ENCODE measurements at places on chromosomes 1 and 21.

DNA sequence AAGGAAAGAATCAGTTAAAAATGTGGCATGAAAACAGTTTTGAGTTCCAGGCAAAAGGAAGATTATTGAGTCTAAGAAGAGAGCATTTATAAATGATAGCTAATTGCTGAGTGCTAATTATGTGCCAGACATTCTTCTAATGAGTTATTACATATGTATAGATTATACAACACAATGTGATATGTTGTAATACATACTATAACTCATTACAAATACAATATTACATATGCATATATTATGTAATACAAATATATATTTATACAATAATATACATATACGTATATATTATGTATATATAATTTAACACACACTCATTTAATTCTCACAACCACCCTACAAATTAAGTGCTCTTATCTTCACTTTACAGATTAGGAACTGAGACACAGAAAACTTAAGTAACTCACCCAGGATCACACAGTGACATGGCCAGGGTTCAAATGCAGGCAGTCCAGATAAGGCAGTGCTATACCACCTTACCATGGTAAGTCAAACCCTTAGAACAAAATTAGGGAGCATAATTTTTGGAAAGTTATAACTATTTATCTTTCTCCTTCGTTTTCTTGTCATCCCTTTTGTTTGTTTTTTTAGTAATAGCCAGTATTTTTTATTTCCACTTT, 4.0 kb downstream of the SORT1 start:
- no peak for DNase-seq

GRCh38 chr1:75124510-75124909, 9.7 kb upstream of the LHX8 start:
- DNase-seq: no peak

DNA sequence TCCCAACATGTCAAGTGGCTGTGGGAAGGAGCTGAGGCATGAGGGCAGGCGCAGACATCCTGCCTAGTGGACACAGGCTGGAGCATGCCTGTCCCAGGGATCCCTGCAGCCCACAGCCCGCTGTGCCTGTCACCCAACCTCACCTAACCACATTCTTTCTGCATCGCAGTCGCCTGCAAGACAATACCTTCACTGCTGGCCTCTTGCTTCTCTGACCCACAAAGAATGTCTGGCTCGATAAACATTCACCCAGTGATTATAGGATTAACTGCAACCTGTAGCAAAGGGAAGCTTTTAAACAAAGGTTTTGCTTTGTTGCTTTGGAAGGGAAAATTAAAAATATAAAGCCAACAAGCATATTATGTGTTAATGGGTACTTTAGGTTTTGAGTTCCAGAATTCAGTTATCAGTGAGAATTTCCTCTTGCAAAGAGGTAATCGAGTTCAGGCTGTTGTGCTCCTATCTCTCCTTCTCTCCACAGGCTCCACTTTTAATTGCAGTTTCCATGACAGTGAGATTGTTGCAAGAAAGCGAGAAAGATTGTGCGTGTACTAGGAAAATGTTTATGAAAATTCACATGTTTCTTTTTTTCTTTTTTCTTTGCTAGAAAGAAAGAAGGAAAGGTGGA, 40.0 kb upstream of the ZNF648 start:
- DNase-seq: peak; percentile 87

DNA sequence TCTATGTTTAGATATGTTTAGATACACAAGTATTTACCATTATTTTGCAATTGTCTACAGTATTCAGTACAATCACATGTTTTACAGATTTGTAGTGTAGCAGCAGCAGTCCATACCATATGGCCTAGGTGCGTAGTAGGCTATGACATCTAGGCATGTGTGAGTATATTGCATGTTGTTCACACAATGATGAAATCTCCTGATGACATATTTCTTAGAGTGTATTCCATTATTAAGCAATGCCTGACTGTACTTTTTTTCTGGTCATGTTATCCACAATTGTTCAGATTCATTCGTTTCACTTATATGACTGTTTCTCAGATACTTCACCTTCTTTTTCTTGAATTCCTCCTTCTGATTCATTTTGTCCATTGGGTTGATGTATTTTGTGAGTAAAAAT, 9.9 kb upstream of the BACE2 start:
- DNase-seq: no peak

- DNase-seq: no peak
Measured at GRCh38 chr1:157203166-157203565, 65.0 kb upstream of the ETV3 start.

GRCh38 chr1:76998582-76999223, 131.4 kb downstream of the ST6GALNAC5 start:
- DNase-seq: no peak

- DNase-seq: no peak
Measured at GRCh38 chr21:43001316-43001715, 27.0 kb downstream of the PKNOX1 start.

DNA sequence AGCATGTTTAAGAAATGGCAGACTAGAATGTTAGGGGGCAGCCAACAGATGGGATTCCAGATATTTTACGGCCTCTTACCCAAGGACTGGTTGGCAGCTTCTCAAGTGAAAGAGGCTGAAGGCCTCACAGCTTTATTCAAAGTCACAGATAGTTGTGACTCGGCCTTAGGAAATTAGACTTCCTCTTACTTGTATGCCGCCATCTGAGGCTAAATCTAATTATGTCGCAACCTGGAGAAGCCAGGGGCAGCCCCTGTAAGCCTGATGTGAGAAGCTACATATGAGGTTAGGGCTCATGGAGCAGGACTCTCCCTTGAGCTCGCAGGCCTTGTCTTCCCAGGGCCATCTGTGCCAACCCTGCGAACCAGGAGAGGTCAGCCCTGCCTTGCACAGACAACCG, 352.5 kb downstream of the HHAT start:
- no peak for DNase-seq

- peak; percentile 41 for DNase-seq
Measured at GRCh38 chr1:37434292-37435225, 39.8 kb upstream of the ZC3H12A start.

DNA sequence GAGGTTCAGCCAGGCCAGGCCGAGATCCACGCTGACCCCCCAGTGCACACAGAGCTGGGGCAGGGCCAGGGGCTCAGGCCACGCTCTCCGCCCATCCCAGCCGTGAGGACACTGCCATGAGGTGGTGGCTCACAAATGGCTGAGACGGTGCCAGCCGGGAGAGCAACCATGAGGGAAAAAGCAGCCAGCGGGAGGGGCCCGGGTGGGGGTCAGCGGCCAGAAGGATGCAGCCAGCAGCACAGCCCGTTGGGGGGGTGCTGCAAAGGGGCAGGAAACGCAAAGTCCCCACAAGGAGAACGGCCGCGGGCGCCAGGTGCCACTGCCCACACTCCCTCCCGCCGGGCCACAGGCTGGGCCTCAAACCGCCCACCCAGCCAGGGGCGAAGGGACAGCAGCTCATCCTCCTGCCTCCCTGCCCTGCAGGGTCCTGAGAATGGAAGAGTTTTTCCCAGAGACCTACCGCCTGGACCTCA, 8.3 kb downstream of the TTLL10 start:
- DNase-seq: no peak

- no peak for DNase-seq
Measured at GRCh38 chr1:45205011-45205909, 1.1 kb downstream of the ZSWIM5 start.

DNA sequence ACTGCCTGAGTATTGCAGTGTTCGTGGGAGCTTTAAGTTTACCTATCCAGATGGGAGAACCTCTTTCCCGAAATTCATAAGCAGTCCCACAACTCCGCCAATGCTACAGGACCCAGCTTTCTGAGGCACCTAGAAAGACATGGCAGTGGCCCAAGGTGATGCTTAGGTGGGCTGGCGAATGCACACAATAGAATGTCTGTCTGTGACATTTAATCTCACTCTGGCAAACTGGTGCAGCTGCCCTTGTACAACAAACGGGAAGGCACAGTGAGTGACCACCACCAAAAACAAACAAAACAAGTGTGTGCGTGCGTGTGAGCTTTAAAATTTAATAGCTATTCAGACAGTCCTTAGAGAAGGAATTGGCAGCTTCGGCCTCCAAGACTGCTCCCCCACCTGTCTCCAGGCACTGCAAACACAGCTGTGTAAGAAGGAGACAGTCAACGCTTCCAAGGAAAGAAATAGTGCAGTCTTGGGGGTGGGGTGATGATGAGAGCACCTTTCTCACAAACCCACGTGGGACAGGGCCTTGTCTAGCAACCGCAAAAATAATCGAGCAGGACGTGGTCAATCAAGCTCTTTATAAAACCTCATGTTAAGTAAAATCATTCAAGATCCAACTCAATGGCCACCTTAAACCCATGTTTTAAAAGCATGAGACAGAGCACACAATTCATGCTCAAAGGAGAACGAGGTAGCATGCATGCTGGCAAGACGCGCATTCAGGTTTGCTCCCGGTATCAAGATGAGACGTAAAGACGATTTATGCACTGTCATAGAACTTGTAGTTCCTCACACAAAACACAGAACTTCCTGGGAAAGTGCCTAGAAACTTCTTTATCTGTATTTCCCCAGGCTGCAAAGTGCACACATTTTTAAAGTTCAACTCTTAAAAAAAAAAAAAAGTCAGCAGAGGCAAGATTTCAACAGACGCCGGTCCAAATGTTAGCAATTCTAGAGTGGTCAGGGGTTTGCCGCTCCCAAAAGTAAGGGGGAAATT, 84.1 kb downstream of the TM2D1 start:
- DNase-seq: no peak

- no peak for DNase-seq
Measured at GRCh38 chr1:156816561-156817328, at the start of gene SH2D2A. Gene SH2D2A, minus strand, starts transcription at chr1:156816848. Its CDS starts 140 bp downstream, at chr1:156816708.

GRCh38 chr1:145918992-145919939, 749 bp upstream of the PEX11B start:
- DNase-seq: no peak

GRCh38 chr1:40592107-40592803, 60.8 kb downstream of the ZNF684 start:
- DNase-seq: no peak

DNA sequence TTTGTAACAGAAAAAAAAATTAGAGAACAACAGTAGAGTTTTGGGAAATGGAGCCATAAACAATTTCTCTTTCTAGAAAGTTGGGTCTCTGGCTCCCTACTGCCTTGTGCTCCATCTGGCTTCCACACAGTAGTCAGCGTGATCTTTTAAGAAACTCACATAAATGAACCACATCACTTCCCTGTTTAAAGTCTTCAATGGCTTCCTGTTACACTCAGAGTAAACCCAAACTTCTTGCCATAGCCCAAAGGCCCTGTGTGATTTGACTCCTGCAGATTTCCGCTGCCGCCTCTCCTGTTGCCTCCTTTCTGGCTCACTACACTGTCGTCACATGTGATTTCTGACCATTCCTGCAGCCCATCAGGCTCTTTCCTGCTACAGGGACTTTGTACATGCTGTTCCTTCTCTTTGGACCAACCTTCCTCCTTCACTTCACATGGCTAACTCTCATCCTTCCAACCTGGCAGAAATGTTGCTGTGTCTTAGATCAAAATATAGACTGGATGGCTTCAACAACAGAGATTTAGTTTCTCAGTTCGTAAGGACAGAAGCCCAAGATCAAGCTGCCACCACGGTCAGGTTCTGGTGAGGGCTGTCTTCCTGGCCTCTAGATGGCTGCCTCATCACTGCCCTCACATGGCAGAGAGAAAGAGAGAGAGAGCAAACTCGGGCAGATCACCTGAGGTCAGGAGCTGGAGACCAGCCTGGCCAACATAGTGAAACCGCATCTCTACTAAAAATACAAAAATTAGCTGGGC, 34.0 kb downstream of the OPRD1 start:
- peak; percentile 35 for DNase-seq

DNA sequence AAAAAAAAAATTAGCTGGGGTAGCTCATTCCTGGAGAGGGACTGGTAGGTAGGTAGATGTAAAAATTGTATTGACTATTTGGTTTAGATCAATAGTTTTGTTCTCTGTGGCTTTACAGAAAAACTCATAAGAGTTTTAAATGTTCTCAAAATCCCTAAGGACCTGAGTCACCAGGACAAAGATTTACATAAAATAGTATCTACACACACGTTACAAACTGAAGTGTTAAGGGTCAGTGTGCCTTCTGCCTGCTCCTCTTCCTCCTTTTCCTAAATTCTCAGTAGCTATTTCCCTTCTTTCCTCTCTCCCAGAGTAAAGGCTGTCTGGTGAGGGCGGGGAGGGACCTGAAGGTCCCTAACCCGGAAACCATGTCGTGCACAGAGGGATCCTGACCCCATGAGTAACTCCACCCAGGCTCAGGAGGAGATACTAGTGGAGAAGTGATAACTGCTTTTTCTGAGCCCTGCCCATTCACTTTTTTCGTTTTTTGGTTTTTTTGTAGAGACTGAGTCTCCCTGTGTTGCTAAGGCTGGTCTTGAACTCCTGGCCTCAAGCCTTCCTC, 8.1 kb downstream of the PLEKHM2 start:
- no peak for DNase-seq

DNA sequence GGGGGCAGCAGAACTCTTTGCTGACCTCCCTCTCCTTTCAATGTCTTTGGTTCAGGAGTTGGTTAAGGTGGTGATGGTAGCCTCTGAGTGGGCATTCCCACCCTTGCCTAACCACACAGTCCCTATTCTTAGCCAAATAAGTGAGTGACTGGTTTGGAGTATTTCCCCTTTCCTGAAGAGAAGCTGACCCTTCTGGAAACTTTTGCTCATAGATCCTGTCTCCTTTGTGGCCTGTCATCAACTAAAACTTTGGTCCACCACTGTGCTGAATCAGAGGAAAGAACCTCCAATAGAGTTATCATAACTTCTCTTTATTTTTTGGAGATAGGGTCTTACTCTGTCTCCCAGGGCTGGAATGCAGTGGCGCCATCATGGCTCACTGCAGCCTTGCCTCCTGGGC, 31.1 kb downstream of the C1orf21 start:
- no peak for DNase-seq

GRCh38 chr1:103084181-103084580, 24.1 kb downstream of the COL11A1 start:
- DNase-seq: no peak

DNA sequence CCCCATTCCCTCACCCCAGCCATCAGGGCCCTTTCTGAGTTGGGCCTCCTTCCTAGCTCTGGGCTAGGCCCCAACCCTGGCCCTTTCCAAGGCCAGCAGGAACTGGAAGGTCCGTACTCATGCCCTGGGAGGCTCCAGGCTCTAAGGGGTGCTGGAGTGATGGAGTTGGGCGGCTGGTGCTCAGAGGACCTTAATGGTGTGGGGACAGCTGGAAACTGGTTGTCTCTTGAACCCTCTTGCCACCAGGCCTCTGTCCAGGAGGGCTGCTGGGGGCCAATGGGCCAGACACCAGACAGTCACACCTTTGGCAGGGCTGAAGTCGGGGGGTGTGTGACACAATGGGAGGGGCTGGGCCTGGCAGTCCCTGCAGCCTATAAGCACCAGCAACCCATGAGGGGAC, 9.2 kb upstream of the PADI1 start:
- no peak for DNase-seq

- no peak for DNase-seq
Measured at GRCh38 chr1:91706140-91706957, 179.6 kb downstream of the TGFBR3 start.

- DNase-seq: no peak
Measured at GRCh38 chr1:51867479-51868232, 10.9 kb downstream of the NRDC start.

- DNase-seq: no peak
Measured at GRCh38 chr1:44678626-44679025, 4.1 kb downstream of the ARMH1 start.

All from iPS DF 6.9 (cell line).